ENCODE measurements at places on chromosomes 7 and 10.

DNA sequence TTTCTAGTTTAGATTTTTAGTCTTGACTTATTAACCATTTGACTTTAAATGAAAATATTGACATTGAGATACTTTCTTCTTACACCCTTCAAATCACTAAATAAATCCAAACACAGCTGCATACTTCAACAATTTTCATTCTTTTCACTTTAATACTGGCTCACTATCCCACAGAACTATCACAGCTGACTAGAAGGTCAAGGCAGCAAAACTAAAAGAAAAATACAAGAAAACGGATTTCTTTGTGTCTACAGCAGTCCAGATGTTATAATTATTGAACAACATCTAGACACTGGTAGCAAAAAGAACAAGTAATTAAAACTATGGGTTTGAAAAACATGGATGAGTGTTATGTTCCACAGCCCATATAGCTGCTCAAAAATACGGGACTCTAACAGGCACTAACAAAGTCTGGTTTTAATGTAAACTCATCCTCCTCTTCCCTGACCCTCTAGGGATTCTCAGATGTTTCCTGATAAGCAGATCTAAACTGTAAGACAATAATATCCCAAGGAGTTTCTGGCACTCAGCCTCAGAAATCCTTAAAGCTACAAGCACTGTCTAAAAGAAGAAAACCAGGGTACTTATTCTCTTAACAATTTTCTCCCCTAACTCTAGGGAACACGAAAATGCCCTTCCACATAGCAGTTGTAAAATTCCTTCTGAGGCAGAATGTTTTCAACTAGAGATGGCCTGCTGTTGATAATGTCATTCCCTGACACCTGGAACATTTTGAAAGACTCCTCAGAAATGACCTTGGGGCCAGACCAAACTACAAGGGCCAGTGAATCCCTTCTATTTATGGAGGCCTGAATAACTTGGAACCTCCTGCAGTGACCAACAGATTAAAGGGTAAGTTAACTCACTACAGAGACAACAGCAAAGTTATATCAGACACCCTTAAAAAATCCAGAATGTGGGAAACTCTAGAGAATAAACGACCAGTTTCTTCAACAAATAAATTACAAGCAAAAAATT is 12.8 kb downstream of the DNMBP start:
- no peak for DNase-seq

- no peak for DNase-seq
Measured at GRCh38 chr7:107327986-107328569, 141.8 kb upstream of the GPR22 start.

DNA sequence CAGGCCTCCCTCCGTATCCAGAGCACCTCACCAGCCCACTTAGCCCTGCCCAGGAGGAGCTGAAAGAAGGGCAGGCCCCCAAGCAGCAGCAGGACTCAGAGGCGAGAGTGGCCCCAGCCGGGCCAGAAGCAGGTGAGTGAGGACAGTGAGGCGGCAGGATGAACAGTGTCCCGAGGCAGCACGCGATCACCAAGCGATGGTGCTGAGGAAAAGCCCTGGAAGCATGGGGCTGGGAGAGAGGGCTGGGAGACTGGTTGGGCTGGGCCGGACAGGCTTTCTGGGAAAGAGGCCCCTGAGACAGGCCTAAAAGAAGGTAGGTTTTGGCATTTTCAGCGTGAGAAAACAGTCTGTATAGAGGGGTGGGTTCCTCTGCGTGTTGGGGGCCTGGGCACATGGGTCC is 16.4 kb downstream of the ZNF783 start:
- no peak for DNase-seq

- DNase-seq, result no peak
Measured at GRCh38 chr7:1961701-1962276, 271.0 kb downstream of the MAD1L1 start.

DNA sequence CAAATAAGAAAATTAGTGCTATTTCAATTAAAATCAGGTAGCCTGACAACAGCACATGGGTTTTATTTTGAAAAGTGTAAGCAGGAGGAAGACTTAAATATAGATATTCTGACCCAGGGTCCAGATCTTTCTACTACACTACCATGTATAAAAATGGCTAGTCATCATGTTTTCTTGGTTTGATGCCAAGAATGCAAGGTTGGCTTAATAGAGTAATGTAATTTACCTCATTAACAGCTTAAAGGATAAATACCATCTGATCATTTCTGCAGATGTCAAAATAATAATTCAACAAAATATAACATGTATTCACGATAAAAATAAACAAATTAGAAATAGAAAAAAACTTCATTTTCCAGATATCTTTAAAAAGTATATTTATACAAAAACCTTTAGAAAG is 39.4 kb downstream of the FRMD4A start:
- DNase-seq, result no peak

- no peak for DNase-seq
Measured at GRCh38 chr7:29516491-29516890, 47.1 kb upstream of the PRR15 start.

DNA sequence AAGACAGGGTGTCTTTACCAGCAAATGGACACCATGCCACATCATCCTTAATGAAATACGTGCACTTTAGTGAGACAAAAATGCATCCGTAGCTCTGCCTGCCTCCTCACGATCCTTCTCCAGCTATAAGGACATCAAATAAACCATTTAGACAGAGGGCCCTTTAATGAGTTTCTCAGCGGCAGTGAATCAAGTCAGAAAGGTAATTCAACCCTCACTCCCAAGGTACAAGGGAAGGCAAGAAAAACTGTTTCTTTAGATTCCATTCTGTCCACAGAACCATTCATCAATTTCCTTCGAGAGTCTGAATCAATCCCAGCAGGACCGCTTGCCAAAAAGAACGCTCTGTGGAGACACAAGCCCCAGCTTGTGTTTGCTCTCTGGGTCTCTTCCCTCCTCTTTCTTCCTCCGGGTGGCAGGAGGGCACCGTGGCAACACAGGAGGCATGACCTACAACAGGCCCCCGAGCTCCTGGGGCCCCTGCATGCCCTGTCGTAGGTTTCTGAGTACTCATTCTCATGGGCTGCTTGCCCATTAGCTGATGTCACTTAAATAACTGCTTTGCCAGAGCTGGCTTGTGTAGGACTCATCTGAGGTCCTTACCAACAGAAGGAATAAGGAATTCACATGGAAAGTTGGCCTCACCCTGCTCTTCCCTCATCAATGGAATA is 297.8 kb upstream of the PRKCQ start:
- no peak for DNase-seq

DNA sequence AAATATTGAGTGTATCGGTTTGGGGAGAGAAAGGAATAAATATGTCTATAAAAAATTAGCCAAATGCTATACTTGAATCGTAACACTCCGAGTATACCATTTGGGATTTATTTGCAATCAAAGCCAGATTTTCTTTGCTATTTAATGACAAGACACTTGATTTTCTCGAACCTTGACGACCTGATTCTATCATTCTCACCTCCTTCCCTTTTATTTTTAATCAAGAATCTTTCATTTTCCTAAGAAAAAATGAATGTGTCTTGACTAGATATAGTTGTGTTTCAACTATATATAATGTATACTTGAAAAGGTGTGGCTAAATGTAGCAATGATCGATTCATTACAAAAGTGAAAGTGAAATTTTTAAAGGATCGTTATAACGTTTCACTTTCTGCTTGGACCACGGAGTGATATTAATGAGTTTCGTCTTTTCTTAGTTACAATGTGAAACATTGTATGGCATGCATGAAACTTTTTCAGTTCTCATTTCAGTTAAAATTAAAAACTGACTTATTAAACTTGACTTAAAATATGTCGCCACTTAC is 562 bp downstream of the NUB1 start:
- DNase-seq, result no peak

DNA sequence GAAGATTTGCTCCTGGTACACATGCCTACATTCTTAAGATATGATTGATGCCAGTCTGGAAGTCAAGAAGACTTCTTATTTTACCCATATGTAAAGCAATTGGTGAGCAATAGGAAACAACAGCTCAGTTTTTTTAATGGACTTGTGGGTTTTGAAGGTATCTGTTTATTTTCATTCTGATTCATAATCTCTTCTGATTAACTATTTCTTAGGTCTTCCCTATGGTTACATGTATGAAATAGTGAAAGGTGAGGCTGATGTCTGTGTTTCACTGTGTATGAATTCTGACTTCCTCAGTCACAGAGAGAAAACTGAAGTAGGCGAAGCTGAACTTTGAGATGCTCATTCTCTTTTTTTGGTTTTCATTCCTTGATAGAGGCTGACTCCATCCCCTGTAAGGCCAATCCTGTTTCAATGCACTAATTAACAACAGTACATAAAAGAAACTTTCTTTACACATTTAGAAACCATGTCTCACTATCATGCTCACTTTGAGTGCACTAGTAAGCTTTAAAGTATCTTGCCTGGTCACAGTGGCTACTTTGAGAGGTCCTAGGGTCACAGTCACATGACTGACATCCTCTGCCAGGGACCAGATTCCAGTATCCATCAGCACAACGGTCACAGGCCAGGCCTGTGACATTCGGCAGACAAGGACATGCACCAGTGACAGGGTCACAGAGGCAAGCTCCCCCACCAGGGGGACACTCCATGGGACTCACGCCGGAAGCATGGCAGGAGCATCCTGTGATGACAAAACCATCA is 59.5 kb upstream of the LAMB1 start:
- DNase-seq, result no peak

- peak; percentile 78 for DNase-seq
Measured at GRCh38 chr7:34991938-34992840, 45.1 kb downstream of the DPY19L1 start.

- DNase-seq, result no peak
Measured at GRCh38 chr7:884191-885003, 8.0 kb downstream of the GET4 start.

- DNase-seq, result no peak
Measured at GRCh38 chr10:22466763-22467334, 121.6 kb downstream of the SPAG6 start.

GRCh38 chr7:127833641-127834040 is 181.6 kb downstream of the SND1 start:
- no peak for DNase-seq

GRCh38 chr7:23628370-23628769 is 31.2 kb downstream of the CCDC126 start:
- DNase-seq, result no peak

- no peak for DNase-seq
Measured at GRCh38 chr10:73117976-73118743, 7.9 kb downstream of the NUDT13 start.
